Spleen (tissue), 13 donors: ENCODE measurements at places on chromosomes 1 and 21.

DNA sequence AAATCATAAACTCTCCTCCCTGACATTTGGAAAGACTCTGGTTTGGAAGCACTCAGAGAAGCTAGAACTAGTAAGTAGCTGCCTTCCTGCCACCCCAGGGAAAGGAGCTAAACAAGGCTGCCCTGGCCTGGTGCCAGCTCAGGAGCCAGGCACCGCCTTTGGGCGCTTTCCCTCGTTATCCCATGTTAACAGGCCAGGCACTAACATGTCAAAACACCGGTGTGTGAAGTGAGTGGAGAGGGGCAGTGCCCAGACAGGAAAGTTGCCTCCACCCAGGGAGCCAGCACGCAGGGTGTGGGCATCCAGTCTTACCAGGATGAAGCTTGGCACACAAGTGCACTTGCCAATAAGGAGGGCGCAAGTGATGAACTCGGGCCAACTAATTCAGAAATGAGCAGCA, 346.8 kb downstream of the RRAGC start:
- no peaks in the 10 kb centered on the region for H3K27me3 ChIP-seq
- H3K27ac ChIP-seq = no peak overlapping the region
- no peak overlapping the region for H3K4me3 ChIP-seq

DNA sequence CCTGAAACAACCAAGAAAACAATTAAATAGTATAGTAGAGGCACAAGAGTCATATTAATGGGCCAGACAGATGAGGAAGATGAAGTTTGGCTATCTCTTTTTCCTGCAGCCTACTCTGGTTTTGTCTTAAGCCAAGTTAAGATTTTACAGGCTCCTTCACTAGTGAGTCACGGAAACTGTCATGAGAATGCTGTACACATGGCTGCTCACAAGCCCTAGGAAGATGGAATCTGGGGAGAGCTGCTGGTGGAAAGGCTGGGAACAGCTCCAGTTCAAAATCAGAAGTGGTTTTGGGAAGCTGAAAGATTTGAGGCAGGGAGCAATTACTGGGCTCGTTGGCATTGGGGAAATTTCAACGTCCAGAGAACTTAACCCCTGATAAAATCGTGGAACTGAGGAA, 46.4 kb upstream of the S1PR1 start:
- no peaks in the 10 kb centered on the region for H3K36me3 ChIP-seq
- H3K27me3 ChIP-seq = no peaks in the 10 kb centered on the region
- no peak overlapping the region for H3K27ac ChIP-seq
- peaks cover 19% of the 10 kb centered on the region for H3K4me1 ChIP-seq
- no peak overlapping the region for H3K4me3 ChIP-seq

- H3K4me3 ChIP-seq = no peak overlapping the region
- H3K36me3 ChIP-seq = peaks cover 100% of the 10 kb centered on the region
- peaks cover 22% of the 10 kb centered on the region for H3K4me1 ChIP-seq
These were observed 38.3 kb downstream of the ECE1 start for GRCh38 chr1:21251773-21252471.

DNA sequence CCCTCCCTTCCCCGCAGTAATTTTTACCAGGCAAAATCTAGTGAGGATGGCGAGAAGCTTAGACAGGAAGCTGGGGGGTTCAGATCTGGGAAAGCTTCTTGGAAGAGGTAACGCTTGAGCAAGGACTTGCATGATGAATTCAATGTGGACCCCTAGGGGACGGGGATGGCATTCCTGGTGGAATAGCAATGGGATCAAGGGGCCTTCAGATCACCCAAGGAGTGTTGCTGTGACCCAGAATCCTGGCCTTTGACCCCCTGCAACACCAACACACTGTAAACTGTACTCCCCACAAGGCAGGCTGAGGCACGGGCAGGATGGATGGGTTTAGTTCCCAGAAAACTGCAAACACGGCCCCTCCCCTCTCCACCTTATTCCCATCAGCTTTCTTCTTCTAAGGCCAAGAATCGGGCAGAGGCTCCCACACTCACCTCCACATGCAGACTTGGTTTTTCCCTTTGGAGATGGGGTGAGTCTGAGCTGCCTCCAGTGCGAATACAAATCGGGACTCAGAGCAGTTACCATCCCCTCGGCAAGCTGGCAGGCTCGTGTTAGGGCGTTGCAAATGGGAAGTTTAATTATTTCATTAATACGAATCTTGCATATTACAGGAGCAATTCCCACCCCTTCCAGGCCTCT, 20.1 kb downstream of the DISP3 start:
- H3K27ac ChIP-seq = no peak overlapping the region
- no peak for DNase-seq
- H3K36me3 ChIP-seq = no peaks in the 10 kb centered on the region
- no peak overlapping the region for H3K4me3 ChIP-seq
- no peaks in the 10 kb centered on the region for H3K27me3 ChIP-seq

DNA sequence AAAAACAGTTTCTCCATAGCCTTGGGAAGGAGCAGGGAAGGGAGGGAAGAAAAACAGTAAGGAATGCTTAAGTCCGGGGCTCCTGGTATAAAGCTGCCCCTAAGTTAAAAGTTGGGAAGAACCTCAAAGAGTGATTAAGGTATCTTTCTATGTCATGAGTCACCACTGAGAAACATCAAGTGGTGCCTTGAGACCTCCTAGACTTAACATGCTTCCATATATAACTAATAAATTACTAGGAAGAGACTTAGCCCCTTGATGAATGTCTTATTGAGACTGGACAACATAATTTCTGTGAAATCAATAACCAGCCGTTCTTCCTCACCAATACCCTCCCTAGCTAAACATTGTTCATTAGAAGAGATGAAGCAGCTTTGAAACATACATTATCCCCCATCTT, 121.8 kb upstream of the SLC44A3 start:
- no peak overlapping the region for H3K27ac ChIP-seq
- H3K4me3 ChIP-seq = no peak overlapping the region
- H3K36me3 ChIP-seq = no peaks in the 10 kb centered on the region
- H3K4me1 ChIP-seq = peaks cover 6% of the 10 kb centered on the region
- H3K27me3 ChIP-seq = peaks cover under 1% of the 10 kb centered on the region

- no peak overlapping the region for H3K4me3 ChIP-seq
- H3K27ac ChIP-seq = peak overlapping the region; percentile 55
- peaks cover 58% of the 10 kb centered on the region for H3K4me1 ChIP-seq
- H3K36me3 ChIP-seq = peaks cover 65% of the 10 kb centered on the region
- H3K27me3 ChIP-seq = no peaks in the 10 kb centered on the region
- DNase-seq = no peak
These were observed 44.1 kb upstream of the KCNQ4 start for GRCh38 chr1:40739455-40740008.

DNA sequence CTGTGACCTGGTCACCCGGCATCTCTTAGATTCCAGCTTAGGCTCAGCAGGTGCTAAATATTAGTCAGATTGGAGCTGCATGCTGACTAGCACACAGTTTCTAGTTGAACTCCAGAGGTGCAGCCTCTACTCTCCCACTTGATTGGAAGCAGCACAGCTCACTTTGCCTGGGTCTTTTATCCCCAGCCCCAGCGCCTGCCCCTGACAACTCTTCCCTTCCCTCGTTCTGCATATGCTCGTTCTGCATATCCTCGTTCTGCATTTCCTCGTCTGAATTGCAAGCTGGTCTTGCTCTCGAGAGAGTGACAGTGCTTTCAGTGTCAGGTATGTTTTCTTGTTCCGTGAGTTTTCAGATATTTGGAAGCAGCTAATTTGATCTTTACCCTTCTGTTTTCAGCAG, 11.7 kb downstream of the COL18A1 start:
- H3K4me1 ChIP-seq = peaks cover 51% of the 10 kb centered on the region
- peak; percentile 50 for DNase-seq
- no peaks in the 10 kb centered on the region for H3K27me3 ChIP-seq
- H3K36me3 ChIP-seq = no peaks in the 10 kb centered on the region
- no peak overlapping the region for H3K27ac ChIP-seq
- H3K4me3 ChIP-seq = no peak overlapping the region

DNA sequence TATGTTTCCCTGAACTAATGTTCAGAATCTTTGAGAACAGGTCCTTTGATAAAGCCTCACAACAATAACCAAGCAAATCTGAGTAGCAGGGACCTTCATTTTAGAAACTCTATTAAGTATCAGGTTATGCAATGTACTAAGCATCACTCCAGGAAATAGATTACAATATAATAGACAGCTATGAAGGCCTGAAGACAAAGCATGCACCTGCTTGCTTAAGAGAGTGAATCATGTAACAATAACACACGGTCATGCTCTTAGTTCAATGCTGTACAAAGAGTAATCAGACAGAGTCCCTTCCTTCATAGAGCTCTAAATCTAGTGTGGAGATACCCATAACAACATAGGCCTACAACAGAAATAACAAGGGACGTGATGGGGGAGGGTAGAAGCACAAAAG, 8.1 kb upstream of the CMPK1 start:
- H3K4me3 ChIP-seq = no peak overlapping the region
- no peaks in the 10 kb centered on the region for H3K36me3 ChIP-seq
- H3K4me1 ChIP-seq = no peaks in the 10 kb centered on the region
- H3K27ac ChIP-seq = no peak overlapping the region

GRCh38 chr1:30323841-30324240, 399.5 kb downstream of the MATN1 start:
- H3K4me3 ChIP-seq = no peak overlapping the region
- H3K36me3 ChIP-seq = no peaks in the 10 kb centered on the region
- H3K27ac ChIP-seq = no peak overlapping the region
- peaks cover 6% of the 10 kb centered on the region for H3K27me3 ChIP-seq
- H3K4me1 ChIP-seq = no peaks in the 10 kb centered on the region

- H3K36me3 ChIP-seq = no peaks in the 10 kb centered on the region
- no peaks in the 10 kb centered on the region for H3K4me1 ChIP-seq
- H3K27me3 ChIP-seq = no peaks in the 10 kb centered on the region
- H3K4me3 ChIP-seq = no peak overlapping the region
These were observed 636.7 kb downstream of the PLA2G4A start for GRCh38 chr1:187465441-187465840.

DNA sequence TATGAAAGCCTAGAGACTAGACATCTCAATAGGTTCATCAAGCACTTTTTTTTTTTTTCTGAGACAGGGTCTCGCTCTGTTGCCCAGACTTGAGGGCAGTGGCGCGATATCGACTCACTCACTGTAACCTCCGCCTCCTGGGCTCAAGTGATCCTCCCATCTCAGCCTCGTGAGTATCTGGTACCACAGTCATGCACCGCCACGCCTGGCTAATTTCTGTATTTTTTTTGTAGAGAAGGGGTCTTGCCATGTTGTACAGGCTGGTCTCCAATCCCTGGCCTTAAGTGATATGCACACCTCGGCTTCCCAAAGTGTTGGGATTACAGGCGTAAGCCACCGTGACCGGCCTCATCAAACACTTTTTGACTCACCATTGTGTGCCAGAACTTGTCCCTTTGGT, 613 bp upstream of the GPATCH4 start:
- peaks cover 32% of the 10 kb centered on the region for H3K4me1 ChIP-seq
- no peak for DNase-seq
- peak overlapping the region; percentile 81 for H3K27ac ChIP-seq
- no peaks in the 10 kb centered on the region for H3K36me3 ChIP-seq
- H3K27me3 ChIP-seq = no peaks in the 10 kb centered on the region
- H3K4me3 ChIP-seq = peak overlapping the region; percentile 77

DNA sequence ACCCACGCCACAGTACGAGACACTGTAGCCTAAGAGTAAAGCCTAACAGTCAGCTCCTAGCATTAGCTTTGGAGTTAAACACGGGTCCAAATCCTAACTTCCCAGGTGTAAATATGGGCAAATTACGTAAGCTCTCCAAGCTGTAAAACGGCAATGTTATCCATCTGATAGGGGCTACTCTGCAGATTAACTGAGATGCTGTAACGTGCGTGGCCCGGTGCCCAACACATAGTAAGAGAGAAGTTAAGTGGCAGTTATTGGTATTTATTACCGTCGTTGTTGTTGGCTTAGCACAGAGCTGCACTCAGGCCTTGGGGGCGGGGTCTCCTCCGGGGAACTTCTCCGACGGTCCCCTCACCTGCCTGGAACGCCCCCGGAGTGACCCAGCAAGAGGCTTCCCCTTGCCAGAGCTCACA, 457 bp downstream of the TRAPPC3 start:
- H3K27me3 ChIP-seq = no peaks in the 10 kb centered on the region
- peak overlapping the region; percentile 86 for H3K4me3 ChIP-seq
- H3K4me1 ChIP-seq = peaks cover 39% of the 10 kb centered on the region
- no peaks in the 10 kb centered on the region for H3K36me3 ChIP-seq
